ENCODE measurements at places on chromosomes 6 and 20.

GRCh38 chr6:82260997-82261732, 13.6 kb upstream of the IBTK start:
- DNase-seq = no peak

GRCh38 chr6:166540631-166541331, 45.7 kb downstream of the RAMACL start:
- peak; percentile 4 for DNase-seq

DNA sequence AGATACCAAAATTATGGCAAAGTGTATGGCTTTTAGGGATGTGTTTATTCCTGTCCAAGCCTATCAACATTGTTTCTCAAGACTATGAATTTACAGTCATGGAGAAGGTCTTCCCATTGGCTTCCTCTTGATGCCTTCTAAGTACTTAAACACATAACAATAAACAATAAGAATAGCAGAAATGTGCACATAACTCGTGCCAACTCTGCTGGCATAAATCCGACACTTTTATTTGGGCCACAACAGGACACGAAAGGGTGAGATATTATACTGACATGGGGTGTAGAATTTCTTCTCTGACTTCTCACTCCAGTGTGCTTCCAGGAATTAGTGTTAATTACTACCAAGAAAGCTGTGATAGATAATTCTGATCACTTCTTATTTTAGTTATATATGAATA, 695.9 kb upstream of the SLC35B3 start:
- no peak for DNase-seq

DNA sequence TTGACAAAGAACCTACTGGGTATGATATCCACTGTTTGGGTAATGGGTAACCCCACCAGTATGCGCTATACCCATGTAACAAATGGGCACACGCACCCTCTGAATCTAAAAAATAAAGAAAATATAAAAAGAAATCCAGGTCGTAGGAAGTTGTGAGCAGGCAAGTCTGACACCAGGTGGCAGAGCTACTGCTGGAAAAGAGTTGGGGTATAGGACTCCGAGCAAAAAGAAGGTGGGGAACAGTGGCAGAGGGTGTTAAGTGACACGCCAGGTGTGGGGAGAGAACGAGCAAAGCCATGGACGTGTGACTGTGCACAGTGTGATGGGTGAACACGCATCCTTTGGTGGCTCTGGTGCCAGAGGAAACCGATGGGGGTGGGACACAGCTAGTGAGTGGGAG, 46.7 kb downstream of the NOX3 start:
- DNase-seq = no peak

- DNase-seq = no peak
These were observed 13.1 kb downstream of the VSTM2L start for GRCh38 chr20:37915800-37916570.

- DNase-seq = no peak
These were observed 12.8 kb downstream of the OPN5 start for GRCh38 chr6:47794577-47795135.

GRCh38 chr6:139525415-139525814, 151.0 kb upstream of the CITED2 start:
- no peak for DNase-seq

- DNase-seq = peak; percentile 48
These were observed 102.6 kb upstream of the GJE1 start for GRCh38 chr6:142030115-142030619.

DNA sequence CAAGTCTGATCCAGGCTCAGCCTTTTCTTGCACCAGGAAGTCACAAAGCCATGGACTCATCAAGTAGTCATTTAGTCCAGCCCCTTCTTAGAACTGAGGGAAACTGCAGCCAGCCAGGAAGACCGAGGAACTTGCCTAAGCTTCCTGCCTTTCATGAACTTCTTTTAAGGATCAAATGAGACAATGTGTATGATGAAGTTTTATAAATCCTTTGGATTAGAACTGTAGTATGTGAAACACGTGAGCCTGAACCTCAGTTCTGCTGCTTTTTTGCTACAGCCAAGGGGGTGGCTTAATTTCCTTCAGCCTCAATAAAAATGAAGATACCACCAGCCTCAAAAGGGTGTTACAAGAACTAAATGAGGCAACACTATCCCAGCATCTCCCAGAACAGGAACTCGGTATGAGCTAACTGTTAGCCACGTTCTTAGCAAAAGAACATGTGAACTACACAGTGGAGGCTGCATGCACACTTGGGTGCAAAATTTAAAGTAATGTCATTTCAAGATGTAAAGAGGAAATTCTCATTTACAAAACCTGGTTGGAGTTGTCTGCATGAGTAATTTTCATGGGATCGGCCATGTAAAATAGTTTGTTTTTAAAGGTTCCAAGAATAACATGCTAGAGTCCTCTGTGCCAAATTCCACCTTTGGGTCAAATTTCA, 76.0 kb upstream of the TBC1D7 start:
- peak; percentile 77 for DNase-seq

GRCh38 chr20:62025832-62026563, 39.7 kb downstream of the TAF4 start:
- peak; percentile 89 for DNase-seq

GRCh38 chr20:62902926-62903615, 23.2 kb downstream of the DIDO1 start:
- no peak for DNase-seq

DNA sequence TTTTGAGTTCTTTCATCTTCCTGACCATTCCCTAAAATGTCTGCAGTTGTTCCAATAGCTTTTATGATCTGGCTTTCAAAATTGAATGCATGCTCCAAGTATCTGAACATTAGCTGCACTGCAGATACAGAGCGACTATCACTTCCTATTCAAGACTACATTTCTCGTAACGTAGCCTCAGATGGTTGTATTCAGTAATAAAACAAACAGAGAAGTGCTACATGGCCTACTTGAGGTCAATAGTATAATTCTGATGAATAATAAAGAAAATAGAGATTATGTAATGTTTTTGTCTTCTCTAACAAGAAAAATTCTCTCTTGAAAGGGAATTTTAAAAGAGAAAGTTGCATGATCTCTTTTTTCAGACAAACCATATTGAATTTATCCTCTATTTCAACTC, 333.9 kb upstream of the IRAK1BP1 start:
- DNase-seq = no peak

- no peak for DNase-seq
These were observed 81.4 kb upstream of the ATXN1 start for GRCh38 chr6:16842676-16843075.

DNA sequence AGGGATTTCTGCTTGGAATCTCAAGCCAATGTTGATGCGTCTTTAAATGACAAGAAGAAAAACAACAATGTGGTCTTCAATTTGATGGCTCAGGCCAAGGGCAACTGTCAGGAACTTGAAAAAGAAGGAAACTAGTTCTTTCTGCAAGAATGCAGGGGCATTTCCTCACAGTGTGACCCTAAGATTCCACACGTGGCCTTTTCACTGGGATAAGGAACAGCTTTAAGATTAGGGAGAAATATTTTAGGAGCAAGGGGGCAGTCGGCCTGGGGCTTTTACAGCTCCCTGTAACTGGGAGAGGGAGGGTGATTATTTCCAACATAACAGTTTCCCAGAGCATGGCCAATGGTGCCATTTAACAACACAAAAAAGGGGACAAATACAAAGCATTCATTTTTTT, 39.4 kb upstream of the MRPS10 start:
- DNase-seq = no peak

DNA sequence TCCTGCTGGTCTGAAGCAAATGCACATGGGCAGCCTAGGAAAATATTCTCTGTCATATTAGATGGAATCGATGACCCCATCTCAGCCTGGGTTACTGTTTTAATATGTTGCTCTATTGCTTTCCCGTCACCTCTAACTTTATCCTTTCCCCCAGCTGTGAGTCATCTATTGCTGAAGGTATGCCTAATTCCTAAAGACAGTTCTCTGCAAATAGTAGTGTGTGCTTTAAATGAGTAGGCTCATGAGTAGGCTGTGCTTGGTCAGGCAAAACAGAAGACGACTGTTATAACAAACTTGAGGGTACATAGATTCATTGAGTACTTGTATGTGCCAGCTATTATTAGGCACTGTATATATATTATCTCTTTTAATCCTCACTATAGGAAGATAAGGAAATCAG, 47.2 kb downstream of the CTNNBL1 start:
- no peak for DNase-seq

DNA sequence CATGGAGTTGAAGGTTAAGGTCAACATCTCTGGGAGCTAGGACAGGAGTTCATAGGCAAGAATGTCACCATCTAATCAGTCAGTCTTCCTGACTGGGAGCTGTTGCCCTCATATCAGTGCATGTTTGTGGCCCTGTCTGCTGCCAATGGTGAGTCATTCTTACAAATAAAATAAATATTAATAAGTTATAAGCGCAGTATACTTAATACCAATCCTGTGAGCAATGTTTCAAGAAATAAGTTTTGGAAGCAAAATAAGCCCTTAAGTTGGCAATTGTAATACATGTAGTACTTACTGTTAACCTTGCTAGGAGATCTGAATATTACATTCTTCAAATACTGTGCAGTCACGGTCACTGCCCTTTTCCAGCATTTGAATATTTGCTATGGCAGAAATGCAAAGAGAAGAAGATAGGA, 20.2 kb upstream of the MDGA1 start:
- no peak for DNase-seq

- DNase-seq = no peak
These were observed 16.6 kb downstream of the KIF3B start for GRCh38 chr20:32294071-32294470.

DNA sequence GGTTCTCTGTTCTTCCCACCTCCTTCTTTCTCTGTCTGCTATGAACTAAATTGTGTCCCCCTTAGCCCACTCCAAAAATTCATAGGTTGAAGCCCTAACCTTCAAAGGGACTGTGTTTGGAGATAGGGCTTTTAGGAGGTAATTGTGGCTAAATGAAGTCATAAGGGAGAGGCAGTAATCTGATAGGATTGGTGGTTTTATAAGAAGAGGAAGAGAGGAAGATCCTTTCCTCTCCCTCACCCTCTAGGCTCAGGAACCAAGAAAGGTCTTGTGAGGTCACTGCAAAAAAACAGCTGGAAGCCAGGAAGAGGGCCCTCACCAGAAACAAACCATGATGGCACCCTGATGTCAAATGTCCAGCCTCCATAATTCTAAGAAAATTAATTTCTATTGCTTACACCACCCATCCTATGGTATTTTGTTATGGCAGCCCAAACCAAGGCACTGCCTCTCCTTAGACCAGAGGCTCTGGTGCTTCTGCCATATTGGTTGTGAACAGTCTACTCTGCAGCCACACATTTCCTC, 135.1 kb upstream of the COL21A1 start:
- DNase-seq = peak; percentile 26

DNA sequence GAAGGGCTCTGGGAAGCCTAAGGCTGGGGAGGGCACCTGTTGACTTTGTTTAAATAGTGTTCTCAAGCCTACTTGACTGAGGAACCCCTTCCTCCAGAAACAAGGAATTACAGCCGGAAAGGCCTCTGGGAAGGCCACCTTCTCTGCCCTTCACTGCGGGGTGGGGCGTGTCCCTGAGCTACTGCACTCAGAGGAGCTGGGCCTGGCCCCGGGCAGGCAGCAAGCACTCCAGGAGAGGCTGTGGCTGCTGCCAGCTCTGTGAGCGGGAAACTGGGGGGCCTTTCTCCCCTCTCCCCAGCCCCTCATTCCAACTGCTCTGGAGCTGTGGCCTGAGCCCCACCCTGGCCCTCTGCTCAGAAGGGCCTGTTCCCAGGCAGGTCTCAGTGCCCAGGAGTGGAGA, 4.0 kb upstream of the OSBPL2 start:
- no peak for DNase-seq

- DNase-seq = peak; percentile 10
These were observed 8.5 kb downstream of the SCGN start for GRCh38 chr6:25660512-25660911.

DNA sequence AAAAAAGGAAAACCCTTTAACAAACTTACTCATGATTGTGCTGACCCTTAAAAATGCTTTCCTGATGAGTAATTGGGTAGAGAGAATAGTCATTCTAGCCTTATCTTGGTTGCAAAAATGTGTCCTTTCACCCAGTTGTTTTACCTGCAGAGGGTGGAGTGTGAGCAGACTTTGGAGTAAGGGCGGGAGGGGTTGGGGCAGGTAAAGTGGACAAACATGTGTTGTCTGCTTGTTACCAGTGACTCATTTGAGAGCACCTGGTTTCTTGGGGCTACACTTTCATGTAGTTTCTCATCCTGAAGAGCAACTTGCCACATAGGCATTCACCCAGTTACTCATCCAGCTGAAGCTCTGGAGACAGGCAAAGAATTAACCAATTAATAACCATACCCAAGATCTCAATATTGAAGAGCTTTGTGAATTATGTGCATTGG, 121.1 kb downstream of the TNFRSF21 start:
- DNase-seq = no peak

DNA sequence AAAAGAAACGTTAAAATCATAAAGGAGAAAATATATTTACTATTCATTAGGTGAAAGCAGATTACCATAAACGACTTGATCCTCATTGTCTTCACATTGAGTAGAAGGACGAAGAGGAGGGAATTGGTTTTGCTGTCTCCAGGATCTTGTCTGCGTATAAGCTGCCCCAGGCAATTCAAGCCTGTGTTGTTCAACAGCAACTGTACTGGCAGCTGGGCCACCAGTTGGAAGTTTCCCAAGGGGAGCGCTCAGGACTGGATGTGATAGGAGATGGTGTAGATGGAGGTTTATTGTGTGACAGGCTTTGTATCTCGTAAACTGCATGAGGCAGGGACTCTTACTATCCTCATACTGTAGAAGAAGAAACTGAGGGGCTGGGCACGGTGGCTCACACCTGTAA, 3.9 kb upstream of the FANCE start:
- no peak for DNase-seq

GRCh38 chr6:14350210-14350609, 232.6 kb downstream of the CD83 start:
- DNase-seq = no peak
